ENCODE measurements at places on chromosomes 13 and 19.

DNA sequence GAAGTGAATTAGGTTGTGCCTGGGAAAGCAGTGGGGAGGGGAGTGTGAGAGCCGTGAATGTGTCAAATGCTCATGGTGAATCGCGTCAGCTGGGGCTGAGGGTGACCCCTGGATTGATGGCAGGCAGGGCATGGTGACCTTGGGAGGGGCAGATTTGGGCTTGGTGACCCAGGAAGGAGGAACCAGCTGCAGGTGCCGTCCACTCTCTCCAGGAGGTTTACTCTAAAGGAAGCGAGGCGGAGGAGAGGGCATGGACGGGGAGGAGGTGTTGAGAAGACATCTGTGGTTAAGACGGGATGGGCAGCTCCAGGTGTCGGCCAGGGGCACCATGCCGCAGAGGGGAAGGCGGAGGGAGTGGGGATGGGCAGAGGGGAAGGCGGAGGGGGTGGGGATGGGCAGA, 28.7 kb downstream of the TMEM255B start:
- DNase-seq, result no peak

DNA sequence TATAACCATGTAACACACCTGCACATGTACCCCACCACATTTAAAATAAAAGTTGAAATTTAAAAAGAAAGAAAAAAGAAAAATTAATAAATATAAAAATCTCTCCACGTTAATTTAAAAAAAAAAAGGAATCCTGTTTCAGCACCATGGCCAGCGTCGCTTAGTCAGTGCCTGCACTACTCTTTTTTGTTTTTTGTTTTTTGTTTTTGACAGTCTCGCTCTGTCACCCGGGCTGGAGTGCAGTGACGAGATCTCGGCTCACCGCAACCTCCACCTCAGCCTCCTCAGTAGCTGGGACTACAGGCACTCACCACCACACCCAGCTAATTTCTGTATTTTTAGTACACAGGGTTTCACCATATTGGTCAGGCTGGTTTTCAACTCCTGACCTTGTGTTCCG, 835.9 kb downstream of the UQCRFS1 start:
- no peak for DNase-seq

DNA sequence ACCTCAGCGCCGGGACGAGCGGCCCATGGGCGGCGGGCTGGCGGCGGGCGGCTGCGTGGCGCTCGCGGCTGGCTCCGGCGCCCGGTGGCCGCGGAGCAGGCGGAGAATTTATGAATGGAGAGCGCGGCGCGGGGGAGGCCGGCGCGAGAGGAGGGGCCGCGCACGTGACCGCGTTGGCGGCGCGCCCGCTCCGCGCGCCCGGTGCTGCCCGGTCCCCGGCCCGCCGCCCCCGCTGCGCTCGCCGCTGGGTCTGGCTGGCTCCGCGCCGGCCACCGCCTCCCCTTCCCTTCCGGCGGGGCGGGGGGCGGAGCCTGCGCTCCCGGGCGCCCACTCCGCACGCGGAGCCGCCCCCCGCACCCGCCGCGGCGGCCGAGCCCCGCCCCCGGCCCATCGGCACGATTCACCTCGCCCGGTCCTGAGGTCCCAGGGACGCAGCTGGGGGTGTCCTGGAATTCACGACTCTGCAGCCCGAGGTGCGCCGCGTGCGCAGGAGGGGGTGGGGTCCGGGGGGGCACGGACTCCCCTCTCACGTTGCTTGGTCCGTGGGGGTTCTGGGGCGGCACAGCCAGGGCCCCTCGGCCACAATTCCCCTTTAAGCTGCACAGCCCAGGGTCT, at the start of gene CBARP:
Gene CBARP (minus strand): TSS at position 252 of the 615 bp plus-strand sequence. CDS start 1,905 bp downstream, outside the sequence.
- no peak for DNase-seq

DNA sequence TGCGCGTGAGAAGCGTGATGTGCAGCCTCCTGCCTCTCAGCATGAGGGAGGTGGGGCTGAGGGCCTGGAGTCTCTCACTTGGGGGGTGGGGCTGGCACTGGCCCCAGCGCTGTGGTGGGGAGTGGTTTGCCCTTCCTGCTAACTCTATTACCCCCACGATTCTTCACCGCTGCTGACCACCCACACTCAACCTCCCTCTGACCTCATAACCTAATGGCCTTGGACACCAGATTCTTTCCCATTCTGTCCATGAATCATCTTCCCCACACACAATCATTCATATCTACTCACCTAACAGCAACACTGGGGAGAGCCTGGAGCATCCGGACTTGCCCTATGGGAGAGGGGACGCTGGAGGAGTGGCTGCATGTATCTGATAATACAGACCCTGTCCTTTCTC, 8.7 kb downstream of the CD177 start:
- DNase-seq, result peak; percentile 3

GRCh38 chr13:97574926-97575325, 141.0 kb downstream of the RAP2A start:
- DNase-seq, result no peak

DNA sequence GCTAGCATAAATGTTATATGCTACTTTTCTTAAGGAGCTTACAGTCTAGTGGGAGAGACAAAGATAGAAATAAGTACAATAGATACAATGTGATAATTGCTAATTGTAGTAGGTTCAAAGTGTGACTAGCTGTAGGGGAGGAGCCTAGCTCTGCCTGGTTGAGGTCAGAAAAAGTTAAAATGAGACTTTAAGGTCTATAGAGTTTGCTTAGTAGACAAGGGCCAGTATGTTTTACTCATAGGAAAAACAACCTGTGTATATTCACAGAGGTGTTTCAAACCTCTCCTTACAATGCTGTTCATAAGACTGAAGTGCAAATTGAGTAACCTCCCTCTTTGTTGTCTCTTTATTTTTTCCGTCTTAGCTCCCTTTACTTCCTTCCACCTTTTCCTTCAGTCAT, 56.1 kb downstream of the PDS5B start:
- no peak for DNase-seq

- peak; percentile 10 for DNase-seq
Measured at GRCh38 chr19:37594982-37595382, 306 bp downstream of the ZNF540 start.

GRCh38 chr19:33819506-33819879, 22.8 kb downstream of the KCTD15 start:
- no peak for DNase-seq

DNA sequence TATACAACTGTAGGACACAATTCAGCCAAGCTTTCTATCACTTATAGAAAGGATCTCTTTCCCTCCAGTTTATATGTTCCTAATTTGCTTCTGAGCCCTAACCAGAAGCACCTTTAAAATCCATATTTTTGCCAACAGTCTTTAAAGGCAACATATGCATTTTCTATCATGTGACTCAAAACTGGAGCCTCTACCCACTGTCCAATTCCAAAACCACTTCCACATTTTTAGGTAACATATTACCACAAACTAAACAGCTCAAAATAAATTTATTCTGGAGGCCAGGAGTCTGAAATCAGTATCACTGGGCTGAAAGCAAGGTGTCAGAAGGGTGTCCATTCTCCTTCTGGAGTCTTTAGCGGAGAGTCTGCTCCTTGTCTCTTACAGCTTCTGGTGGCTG, 15.9 kb upstream of the EFNB2 start:
- no peak for DNase-seq

GRCh38 chr13:30398601-30399072, 23.7 kb upstream of the UBE2L5 start:
- no peak for DNase-seq

DNA sequence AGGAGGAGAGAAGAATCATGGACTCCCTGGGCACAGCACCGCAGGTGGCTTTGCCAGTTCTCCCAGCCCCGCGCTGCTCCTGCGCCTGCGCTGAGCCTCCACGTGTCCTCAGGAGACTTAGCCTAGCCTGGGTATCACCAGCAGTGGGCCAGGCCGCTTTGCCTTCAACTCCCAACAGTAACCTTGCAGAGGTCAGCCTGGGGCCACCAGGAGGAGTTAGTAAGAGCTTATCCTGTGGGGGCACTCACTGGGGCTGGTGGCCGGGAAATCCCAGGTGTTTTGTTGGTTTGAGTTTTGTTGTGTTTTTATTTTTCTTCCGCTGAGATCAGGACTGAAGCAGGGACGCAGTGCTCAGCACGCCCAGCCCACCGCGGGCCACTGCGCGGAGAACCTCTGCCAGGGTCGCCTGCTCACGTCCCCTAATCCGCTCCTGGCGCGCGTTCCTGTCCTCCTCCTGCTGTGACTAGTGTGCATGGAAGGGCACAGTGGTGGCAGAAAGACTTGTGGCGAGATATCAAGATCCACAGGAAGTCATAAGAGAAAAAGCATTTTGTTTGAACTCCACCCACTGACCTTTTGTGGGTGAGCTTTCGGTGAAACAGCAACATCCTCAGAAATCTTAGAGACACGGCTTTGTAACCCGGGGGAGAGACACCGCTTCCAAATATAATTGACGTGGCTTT, 207.4 kb upstream of the RFC3 start:
- no peak for DNase-seq

- DNase-seq, result no peak
Measured at GRCh38 chr13:39306639-39307589, 268.7 kb downstream of the NHLRC3 start.

DNA sequence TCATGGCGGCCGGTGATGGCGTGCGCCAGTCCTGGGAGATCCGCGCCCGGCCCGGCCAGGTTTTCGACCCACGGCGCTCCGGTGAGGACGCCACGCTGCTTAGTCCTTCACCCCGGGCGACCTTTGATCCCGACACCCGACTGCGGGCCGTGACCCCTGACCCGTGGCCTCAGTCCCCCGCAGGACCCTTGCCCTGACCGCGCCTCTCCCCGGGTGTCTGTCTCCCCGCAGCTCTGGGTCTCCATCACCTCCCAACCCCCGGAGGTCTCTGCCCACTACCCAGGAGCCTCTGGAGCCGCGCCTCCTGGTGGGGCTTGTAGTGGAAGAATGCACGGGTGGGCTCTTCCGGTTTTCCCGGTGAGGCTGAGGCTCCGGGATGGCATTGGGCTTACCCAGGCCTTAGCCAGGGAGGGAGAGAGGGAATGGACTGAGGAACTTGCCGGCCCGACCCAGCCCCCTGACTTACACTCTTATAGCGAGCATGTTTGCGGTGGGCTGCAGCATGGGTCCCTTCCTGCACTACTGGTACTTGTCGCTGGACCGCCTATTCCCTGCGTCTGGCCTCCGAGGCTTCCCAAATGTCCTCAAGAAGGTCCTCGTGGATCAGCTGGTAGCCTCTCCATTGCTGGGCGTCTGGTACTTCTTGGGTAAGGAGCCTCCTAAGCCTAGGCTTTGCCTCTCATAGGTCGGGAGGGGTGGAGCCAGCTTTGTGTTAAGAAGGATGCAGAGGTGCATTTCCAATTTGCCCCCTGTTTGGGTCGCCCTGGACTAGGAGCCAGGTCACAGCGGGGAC, 566 bp downstream of the MPV17L2 start:
- DNase-seq, result no peak

GRCh38 chr13:94696171-94696570, 16.2 kb downstream of the SOX21 start:
- DNase-seq, result no peak

DNA sequence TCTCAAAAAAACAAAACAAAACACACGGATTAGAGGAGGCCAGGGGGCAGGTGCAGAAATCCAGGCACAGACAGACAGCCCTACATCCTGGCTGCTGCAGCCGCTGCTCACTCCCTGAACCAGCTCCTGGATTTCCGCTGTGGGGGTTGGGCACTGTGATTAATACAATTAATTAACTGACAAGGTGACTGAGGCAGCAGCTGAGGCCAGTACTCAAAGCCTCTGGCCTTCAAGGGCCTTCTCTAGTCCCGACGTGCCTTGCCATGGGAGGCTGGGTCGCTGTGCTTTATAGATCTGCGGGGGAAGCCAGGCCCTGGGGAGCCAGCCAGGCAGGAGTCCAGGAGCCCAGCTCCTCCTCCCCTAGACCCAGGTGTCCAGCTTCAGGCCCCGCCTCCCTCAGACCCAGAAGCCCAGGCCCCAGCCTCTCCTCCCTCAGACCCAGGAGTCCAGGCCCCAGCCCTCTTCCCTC, 4.6 kb downstream of the NECTIN2 start:
- DNase-seq, result no peak

DNA sequence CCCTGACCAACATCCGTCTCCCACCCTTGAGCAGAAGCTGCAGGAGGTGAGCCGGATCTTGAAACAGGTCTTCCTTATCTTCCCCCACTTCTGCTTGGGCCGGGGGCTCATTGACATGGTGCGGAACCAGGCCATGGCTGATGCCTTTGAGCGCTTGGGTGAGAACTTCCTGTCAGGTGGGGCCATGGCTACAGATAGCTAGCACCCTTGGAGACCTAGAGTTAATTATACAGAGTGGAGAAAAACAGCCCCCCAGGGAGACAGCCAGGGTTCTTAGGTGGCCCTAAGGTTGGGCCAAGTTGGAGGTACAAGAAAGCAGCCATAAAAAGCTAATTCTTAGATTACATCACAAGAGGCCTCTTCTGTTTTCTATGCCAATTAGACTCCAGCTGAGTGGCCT, 8.9 kb upstream of the ARHGAP45 start:
- no peak for DNase-seq

DNA sequence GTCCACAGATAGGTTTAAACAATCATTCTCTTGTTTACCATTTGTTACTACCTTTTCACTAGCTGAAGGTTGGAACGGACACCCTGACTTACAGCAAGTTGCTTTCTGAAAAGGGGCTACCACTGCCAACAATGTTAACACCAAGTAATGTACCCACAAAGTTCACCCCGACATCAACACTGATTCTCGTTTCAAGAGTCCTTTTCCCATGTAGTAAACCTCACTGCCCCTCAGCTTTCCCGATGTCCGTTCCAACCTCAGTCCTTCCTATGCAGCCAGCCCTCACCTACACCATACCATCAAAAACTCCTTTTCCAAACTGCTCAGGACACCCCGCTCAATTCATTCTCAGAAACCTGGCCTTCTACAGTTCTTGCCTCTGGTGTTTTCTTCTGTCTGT, 29.0 kb downstream of the PEG3 start:
- DNase-seq, result no peak

DNA sequence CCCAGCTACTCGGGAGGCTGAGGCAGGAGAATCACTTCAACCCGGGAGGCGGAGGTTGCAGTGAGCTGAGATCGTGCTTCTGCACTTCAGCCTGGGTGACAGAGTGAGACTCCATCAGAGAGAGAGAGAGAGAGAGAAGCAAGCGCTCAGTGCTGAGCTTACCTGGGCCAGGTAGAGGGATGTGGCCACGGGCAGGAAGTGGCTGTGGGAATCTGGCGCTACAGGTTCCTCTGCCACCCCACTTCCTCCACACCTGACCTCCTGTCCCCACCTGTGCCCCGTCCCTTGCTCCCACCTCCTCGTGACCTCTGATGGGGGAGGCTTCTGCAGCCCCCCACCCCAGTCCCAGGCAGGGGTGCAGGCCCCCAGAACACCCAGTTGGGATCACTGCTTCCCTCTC, 1.0 kb upstream of the NCCRP1 start:
- DNase-seq, result no peak

GRCh38 chr13:40586886-40587565, 79.4 kb downstream of the FOXO1 start:
- DNase-seq, result no peak

- DNase-seq, result peak; percentile 6
Measured at GRCh38 chr19:32469795-32470194, 64.2 kb downstream of the DPY19L3 start.

- no peak for DNase-seq
Measured at GRCh38 chr19:8397271-8397670, 7.1 kb downstream of the RAB11B start.

DNA sequence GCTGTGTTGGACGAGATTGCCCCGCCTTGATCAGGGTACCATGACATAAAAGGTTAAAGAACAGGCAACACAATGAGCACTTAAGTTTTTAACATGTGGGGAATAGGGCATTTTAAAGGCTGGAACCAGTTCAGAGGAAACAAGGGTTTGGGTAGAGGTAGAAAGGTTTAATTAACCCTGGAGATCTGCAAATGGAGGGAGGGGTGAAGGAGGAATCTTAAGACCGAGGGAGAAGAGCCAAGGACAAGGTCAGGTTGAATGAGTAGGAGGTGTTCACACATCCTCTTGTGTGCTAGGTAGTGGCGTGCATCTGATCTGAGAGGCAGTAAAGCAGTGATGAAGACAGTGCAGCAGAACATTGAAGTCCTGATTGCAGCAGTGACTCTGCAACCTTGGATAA, 28.5 kb downstream of the SKA3 start:
- no peak for DNase-seq

All from skeletal muscle cell (primary cell).